ENCODE measurements at places on chromosomes 12 and 14.

GRCh38 chr14:21100931-21101330 is at the start of gene TMEM253:
TSS of gene TMEM253 (plus strand) at chr14:21101066. CDS start at chr14:21101344, 278 bp downstream.
- no peak for DNase-seq

GRCh38 chr12:27999970-28000369 is 27.4 kb upstream of the PTHLH start:
- peak; percentile 35 for DNase-seq

GRCh38 chr12:86727160-86727559 is 471.0 kb upstream of the MGAT4C start:
- DNase-seq, result peak; percentile 71

DNA sequence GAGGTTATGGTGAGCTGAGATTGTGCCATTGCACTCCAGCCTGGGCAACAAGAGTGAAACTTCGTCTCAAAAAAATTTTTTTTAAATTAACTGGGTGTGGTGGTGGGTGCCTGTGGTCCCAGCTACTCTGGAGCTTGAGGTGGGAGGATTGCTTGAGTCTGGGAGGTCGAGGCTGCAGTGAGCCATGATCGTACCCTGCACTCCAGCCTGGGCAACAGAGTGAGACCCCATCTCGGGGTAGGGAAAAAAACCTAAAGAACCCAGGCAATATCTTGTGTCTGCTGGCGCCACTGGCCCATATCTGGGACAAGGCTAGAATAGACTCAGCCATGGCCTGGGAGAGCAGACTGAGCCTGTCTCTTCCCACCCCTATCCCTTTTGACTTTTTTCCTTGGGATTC is 9.1 kb upstream of the GPRC5A start:
- DNase-seq, result no peak

- peak; percentile 22 for DNase-seq
Measured at GRCh38 chr12:42679466-42679865, 89.9 kb upstream of the PRICKLE1 start.

GRCh38 chr12:31749024-31749704 is 20.3 kb upstream of the AMN1 start:
- DNase-seq, result peak; percentile 98

DNA sequence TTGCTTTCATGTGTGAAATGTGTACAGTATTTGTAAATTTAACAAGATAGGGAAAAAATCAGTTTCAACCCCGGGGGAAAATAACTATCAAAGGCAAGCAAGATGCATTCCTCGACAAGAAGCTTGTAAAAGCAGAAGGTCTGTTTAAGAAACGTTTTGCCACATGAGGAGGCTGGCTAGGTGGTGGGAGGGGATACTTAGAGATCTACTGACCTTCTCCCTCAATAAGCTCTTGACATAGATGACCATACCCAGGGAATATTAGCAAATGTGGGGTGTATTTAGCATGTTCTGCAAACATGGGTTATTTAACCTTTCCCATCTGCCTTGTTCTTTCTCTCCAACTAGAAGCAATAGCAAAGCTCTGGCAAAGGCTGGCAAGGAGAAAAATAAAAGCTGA is 4.9 kb downstream of the PTCSC3 start:
- DNase-seq, result no peak

DNA sequence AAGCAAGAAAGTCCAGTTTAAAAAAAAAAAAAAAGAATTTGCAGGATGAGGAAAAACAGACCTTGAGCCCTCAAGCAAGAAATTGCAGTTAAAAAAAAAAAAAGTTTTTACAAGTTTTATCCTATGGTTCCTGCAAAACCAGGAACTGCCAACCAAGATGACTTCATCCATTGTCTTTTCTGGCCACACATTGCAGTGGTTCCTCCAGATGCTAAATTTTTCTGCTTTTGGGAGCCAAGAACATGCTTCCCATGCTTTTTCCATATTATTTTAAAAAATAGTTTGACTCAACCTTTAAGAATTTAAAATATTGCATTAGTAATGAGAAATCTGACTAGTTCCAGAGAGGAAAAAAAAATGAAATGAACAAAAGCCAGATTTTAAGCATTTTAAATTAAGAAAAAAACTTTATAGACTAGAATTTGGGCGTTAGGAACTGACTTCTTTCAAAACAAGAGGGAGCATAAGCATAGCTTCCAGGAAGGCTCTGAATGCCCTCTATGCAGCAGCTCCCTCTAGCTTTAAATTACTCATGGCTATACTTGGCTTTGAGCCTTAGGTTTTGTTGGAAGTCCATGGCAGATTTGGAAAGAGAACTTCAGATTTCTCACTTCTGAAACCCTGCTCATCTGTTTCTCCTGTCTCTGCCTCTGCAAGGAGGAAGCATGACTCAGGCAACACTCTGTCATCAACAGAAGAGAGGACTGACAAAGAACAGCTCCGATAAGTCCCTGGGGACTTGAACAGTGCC is 124.5 kb downstream of the GPR65 start:
- peak; percentile 91 for DNase-seq

- DNase-seq, result peak; percentile 52
Measured at GRCh38 chr12:132285991-132286681, 43.3 kb downstream of the GALNT9 start.

DNA sequence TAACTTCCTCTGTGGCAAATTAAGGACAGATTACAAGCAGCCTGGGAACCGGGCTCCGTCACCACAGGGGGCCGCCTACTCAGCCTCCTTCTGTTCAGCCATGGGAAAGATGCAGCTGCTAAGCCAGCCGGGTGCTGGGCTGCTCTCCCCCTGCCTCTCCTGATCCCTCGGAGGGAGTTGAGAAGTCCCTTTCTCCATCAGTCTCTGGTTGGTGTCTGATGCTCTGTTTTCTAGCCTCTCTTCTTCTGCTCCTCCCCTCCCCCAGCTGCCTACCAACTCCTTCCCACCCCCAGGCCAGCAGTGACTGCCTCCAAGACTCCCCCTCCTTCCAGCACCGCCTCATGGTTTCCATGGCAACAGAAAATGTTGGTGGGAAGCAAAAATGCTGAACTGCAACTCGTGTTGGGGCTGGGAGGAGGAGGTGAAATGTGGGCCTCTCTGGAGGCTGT is 486.7 kb downstream of the APAF1 start:
- no peak for DNase-seq

DNA sequence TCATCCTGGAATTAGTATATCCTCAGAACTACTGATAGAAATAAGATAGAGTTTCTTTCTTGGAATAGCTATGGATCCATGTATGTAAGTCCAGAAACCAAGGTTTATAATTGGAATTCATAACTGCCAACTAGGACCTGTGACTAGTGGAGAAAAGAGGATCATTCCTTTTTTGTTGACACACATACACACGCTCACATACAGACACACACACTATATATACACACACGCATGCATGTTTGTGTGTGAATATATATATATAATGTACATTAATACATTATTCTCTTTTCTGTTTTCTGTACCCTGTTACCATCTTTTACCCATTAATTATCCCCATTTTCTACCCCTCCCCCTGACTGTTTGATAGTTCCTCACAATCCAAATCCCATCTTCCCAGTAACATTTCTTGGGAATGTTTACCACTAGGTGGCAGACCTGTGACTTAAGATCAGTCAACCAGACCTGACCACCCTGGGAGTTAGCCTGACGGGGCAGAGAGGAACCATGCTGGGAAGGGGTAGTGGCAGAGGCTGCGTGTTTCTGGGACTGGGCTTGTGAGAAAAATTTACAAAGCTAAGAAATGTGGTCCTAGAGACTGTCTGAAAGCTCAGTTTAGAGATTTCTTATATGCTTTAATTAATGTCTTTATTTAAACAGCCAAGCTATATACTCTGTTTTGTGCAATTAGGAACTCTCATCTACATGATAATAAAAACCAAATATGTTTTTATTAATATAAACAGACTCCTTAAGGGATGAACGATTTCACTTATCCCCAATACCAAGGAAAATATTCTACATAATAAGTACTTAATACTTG is 308.0 kb downstream of the PPFIA2 start:
- peak; percentile 72 for DNase-seq

DNA sequence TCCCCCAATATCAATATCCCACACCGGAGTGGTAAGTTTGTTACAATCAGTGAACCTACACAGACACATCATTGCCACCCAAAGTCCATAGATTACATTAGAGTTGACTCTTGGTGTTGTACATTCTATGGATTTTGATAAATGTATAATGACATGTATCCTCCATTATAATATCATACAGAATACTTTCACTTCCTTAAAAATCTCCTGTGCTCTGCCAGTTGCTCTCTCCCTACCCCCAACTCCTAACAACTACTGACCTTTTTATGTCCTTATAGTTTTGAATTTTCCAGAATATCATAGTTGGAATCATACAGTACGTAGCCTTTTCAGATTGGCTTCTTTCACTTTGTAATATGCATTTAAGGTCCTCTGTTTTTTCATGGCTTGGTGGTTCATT is 48.4 kb downstream of the SLC4A8 start:
- DNase-seq, result no peak

- DNase-seq, result peak; percentile 47
Measured at GRCh38 chr12:49705479-49706134, 1.6 kb downstream of the FMNL3 start.

DNA sequence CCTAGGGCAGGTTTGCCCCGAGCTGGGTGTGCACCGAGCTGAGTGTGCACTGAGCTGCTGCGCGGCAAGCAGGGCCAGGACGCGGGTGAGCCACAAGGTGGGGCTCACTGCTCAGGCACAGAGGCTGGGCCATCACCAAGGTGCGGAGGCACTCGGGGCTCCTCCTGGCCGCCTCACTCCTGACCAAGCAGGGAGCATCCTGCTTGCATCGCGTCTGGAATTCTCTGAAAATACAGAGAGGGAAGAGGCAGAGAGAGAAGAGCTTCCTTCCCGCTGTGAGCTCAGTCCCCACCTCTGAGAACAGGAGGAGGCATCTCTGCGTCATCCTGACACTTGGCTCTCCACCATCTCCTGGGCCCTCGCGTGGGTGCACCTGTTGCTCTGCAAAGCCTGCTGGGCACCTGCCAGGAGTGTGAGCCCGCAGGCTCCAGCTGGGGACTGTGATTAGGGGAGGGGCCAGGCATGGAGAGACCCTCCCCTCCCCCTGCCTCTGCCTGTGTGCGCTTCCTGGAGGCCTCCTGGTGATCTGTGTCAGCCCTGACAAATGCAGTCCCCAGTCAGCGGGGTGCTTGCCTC is 116.3 kb downstream of the GLT1D1 start:
- no peak for DNase-seq

DNA sequence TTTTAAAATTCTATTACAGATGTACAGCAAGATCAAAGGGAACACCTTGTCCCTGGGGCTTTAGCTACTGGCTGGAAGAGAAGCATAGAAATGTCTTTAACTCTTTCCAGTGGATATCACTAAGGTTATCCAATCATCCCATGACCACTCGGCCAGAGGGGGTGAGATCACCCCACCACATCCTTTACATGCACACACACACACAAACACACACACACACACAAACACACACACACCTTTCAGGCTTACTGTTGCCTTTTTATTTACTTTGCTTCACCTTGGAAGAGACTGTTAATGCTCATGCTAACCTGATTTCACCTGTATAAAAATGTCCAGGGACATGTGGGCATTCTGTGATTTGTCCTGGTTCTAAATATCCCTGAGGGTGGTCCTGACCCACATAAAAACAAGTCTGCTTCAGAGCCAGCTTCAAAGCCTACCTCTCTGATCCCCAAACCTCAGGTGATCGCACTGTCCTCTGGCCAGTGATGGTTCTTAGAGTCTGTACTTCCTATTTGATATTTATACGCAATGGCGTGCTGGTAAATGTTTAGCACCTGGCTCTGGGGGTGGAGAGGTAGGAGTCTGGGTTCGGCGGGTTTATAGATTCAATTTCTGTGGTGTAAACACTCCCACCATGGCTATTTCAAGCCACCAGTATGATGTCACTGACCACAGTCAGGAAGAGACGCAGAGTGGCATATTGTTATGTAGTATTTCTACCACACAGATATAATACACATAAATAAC is 166.1 kb upstream of the EEA1 start:
- no peak for DNase-seq

DNA sequence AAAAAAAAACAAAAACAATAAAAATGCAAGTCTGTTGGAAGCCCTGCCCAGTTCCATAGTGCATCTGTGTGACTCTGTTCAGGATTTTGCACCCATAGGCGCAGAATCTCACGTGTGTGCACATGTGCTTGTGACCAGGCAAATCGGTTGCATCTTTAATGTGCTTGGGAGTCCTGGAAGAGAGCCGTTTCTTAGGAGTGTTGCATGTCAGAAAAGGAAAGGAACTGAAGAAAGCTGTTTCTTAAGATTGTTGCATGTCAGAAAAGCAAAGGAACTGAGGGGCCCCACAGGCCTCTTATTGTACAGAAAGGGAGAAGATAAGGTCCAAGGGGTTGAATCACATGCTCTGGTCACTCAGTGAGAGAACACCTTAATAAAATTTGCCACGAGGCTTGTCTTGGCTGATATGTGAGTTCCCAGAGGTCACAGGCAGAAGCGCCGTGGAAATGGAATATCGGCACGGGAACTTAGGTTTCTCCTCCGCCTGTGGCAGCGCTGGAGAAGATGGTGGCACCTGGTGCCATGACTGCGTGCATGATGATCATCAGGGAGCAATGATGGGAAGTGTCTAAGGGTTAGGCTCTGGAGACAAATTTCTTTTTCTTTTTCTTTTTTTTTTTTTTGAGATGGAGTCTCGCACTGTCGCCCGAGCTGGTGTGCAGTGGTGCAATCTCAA is 90.0 kb downstream of the LRRC74A start:
- no peak for DNase-seq

- DNase-seq, result peak; percentile 19
Measured at GRCh38 chr14:36271939-36272907, 48.2 kb downstream of the MBIP start.

DNA sequence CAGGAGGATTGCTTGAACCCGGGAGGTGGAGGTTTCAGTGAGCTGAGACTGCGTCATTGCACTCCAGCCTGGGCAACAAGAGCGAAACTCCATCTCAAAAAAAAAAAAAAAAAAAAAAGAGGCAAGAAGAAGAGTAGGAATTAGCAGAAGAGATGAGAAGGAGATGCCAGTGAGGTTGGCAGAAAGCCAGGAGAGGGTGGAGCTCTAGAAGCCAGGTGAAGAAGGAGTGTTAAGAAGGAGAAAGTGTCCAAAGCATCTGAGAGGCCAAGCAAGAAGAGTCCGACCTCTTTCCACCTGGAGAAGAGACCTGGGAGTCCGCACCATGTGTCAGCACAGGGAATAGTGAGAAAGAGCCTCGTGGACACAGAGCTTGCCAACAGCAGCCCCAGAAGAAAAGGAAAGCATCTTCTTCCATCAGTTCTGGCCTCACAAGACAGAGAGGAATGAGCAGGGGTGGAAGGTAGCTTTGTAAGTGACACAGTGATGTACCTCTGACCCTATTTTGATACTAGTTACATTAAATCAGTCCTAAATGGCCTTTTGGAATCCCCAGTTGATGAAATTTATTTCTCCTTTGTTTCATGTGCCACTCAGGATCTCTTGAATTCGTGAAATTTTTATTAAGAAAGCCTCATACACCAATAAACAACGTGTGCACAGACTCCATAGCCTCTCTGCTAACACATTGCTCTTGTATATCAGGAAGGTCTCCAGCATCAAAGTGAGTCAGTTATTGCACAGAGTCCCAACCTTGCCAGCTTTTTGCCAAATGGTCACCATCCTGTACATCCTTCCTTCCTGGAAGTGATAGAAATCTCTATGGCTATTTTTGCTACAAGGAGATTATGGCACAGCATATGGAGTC is 70.6 kb downstream of the SAMD4A start:
- DNase-seq, result peak; percentile 55
